ENCODE measurements at places on chromosomes 7 and 10.

GRCh38 chr10:118810796-118811505 lies 56.2 kb upstream of the CACUL1 start:
- DNase-seq: no peak

DNA sequence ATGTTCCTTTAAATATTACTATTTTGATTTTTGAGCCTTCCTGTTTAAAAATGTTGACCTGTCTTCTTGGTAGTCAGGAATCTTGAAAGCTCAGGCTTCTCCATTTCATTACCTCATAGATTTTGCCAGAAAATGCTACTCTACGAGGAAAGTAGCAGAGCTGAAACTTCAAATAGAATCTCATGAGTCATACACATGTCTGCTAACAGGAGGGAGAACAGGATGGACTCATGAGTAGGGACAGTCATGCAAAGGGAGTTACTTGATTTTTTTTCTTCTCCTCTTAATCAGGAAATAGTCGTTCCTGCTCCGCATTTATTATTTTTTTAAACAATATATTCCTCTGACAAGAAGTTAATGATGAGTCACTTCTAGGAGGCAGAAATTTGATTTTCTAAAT lies 37.0 kb upstream of the MINDY3 start:
- DNase-seq: no peak

DNA sequence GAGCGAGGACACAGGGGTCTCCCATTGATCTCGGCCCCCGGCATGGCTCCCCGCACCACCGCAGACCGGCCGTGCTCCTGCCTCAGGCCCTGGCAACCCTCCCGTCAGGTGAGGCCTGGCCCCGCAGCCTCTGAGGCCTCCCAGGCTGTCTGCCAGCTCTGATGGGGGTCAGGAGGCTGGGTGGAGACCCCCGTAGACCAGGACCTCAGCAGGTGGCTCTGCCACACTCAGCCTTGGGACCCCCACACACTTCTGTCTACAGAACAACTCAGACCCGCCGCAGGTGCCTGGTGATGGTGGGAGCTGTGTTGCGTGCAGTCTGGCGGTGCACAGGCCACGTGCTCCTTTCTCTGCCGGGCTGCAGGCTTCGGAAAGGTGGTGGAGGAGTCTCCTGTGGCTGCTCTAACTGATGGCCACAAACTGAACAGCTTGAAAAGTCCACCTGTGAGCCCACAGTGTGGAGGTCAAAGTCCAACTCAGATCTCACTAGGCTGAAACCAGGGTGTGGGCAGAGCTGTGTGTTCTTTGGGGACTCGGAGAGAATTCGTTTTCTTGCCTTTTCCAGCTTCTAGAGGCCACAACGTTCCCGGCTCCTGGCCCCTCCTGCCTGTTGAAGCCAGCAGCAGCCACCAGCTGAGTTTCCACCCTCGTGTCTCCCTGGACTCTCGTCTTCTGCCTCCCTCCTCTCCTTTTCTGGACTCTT lies 62.5 kb downstream of the PWWP2B start:
- no peak for DNase-seq

GRCh38 chr10:132471484-132471883 lies 66.1 kb upstream of the INPP5A start:
- DNase-seq: no peak

DNA sequence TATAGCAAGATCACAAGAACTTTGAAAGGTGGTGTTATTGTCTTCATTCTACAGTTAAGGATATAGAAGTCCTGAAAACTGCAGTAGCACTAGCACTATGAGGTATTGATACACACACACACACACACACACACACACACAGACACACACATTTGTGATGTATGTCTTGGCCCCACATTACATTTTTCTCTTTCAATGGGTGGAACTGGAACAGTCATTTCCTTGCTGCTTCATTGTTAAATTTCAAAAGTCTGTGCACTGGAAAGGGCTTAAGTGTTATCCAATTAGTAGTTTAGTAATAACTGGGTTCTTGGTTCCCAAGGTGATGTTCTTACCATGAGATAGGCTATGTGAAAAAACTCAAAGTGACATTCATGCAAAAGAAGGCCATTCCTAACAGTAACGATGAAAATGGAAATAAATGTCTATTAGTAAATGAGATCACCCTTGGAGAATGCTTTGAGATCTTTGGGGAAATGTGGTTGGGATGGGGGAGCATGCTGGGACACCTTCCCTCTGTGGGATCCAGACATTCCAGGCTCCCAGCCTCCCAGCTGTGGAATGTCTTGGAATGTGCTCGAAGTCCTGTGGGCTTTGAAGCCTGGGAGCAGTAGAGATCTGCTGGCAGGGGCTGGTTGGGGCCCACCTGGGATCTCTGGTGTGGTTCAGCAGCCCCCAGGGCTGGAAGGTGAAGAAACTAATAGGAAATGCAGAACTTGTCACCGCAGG lies 37.4 kb upstream of the CALD1 start:
- DNase-seq: no peak

DNA sequence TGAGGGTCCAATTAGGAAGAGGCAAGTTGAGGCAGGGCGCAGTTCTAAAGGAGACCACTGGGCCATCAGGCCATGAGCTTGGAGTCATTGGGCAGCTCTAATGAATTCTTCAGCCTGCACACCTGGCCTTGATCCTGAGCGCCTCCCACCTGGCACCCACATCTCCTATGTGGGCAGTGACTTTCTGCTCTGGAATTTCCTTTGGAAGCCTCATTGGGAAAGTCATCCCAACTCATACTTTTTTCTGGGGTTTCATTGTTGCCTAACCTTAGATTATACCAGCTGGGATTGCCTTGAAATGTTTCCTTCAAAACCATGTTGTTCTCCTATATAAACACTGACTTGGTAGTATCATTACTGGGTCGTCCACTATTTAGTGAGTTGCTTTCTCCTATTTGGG lies 54.1 kb downstream of the PLPP4 start:
- no peak for DNase-seq

Data from D341Med (cell line).